ENCODE measurements at places on chromosomes 7 and 10. TPM values are rescaled to one million over a fixed set of nuclear protein-coding genes. Genes with fewer than 3 reads are reported as not detected.

DNA sequence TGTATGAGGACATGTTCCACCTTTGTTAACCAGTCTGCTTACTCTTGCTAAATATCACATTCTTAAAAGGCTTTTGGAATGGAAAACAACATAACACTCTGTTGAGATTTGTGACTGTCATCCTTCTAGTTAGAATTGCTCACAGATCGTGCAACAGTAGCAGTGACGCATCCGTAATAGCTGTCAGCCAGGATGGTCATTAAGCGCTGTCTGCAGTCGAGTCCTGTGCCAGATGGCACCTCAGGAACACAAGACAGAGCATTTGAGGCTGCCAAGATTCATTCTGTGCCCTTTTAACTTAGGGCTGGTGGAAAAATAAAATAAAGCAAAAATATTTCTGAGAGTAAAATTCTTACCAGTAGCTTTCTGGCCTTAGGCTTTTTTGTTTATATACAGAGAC lies 348.6 kb downstream of the ANKRD7 start:
- no peak for DNase-seq

Gene ITIH5
- total RNA-seq = 263 TPM

Gene ODAD2
- total RNA-seq = 0.31 TPM

Gene ZWINT
- 1.0 TPM for total RNA-seq

Gene UMAD1
- total RNA-seq = 13.2 TPM

All from omental fat pad (tissue), 4 donors.